Renal pelvis (tissue), 12 donors: ENCODE measurements at places on chromosomes 7 and 10.

DNA sequence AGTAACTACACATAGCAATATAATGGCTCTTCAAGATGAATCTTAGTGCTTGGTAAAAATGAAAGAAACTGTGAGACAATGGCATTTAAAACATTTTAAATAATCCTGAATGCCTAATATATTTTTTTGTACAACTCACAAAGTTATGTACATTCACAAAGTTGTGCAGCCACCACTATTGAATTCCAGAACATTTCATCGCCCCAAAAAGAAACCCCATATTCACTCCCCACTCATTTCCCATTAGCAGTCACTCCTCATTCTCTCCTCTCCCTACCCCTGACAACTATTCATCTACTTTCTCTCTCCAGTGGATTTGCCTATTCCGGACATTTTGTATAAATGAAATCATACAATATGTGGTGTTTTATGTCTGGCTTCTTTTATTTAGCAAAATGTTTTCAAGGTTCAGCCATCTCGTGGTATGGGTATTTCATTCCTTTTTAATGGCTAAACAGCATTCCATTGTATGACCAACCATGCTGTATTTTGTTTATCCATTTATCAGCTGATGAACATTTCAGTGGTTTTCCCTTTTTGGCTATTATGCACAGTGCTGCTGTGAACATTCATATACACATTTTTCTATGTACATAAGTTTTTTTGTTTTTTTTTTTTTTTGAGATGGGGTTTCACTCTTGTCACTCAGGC is 34.7 kb downstream of the ENTPD7 start:
- no peak for DNase-seq

DNA sequence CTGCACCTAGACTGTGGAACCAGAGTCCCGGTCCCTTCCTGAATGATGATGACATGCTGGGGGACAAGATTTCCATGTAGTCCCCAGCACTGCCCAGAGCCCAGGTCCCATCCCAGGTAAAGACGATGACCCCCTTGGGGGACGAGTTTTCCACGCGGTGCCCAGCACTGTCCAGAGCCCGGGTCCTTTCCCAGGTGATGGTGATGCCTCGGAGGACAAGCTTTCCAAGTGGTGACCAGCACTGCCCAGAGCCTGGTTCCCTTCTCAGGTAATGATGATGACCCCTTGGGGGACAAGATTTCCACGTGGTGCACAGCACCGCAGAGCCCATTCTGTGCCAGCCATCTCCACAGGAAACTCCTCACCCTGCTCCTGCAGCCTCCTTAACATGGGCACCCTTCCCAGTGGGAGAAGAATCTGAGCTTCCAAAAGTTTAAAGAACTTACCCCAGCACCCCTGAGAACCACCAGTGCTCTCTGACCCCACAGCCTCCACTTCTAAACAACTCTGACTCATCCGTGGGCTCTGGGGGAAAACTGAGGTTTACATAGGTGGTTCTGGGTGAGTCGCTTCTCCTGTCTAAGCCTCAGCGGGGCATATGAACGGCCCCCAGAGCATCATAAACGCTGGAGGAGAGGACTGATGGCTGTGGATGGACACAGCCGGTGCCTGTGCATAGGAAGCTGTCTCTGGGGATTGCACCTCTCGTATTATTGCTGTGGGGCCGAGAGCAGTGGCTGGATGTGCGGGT is 233.2 kb downstream of the TCERG1L start:
- DNase-seq = no peak

- peak; percentile 74 for DNase-seq
Measured at GRCh38 chr10:101062232-101063049, 652 bp downstream of the KAZALD1 start.

GRCh38 chr10:62244785-62245467 is 23.7 kb downstream of the RTKN2 start:
- peak; percentile 60 for DNase-seq

- no peak for DNase-seq
Measured at GRCh38 chr7:35007768-35008167, 29.5 kb downstream of the DPY19L1 start.

DNA sequence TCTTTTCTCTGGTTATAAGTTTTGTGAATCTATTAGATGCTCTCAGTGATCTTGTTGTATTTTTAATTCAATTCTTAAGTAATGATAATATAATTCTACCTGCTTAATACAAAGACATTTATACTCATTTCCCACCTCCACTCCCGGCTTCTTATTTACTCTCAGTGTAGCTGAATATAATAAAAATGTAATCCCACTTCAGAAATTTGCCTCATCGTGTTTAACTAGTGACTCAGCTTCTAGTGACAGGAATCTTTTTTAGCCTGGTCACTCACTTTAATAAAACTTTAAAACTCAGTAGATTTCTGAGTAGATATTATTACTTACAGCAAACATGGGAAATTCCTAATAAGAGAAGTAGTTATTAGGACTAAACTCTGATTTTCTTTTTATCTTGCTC is 1506.2 kb upstream of the LRRTM3 start:
- DNase-seq = no peak

GRCh38 chr10:115974816-115975430 is 298.1 kb downstream of the GFRA1 start:
- no peak for DNase-seq

- DNase-seq = no peak
Measured at GRCh38 chr7:156984174-156984891, 26.1 kb downstream of the MNX1 start.
